Ascending aorta (tissue), 2 donors: ENCODE measurements at places on chromosomes 2 and 18. TPM values are rescaled to one million over a fixed set of nuclear protein-coding genes. Genes with fewer than 3 reads are reported as not detected.

DNA sequence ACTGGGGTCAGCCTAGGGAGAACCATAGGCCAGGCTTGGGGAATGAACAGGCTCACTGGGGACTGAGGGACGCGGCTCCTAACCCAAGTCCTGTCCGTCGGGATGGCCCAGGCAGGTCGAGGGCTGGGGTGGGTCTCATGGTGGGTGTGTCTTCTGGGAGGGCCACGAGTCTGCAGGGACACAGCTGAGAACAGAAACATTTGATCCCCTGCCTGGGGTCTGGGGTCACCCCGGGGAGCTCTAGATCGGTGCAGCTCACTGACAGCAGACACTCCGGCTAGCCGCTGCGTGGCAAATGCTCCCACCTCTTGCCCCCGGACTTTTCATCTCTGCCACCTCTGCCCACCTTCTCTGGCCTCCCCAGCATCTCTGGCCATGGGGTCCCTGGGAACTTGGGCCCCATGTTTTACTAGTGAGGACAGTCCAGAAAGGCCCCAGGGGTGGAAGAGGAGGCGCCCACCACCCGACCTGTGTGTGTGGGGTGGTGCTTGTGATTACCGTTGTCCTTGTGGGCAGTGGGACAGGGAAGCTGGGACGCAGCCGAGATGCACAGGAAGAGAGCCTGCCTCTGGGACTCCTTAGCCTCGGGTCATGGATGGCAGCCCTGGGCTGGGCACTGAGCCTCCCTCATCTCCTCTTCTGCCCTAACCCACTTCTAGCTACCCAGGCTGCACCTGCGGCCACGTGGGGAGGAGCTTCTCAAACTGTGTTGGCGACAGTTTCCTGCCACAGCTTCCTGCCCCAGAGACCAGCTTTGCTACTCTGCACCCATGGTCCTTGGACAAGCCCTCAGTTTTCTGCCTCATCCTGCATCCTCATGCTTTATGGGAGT lies 4.9 kb downstream of the ZAP70 start:
- H3K27me3 ChIP-seq, result no peaks in the 10 kb centered on the region
- H3K4me3 ChIP-seq, result no peak overlapping the region
- no peak overlapping the region for H3K27ac ChIP-seq
- H3K4me1 ChIP-seq, result no peaks in the 10 kb centered on the region
- no peak for DNase-seq

The STON1 gene
- 23.4 TPM for total RNA-seq

The SLC30A3 gene
- total RNA-seq, result 7.6 TPM

The TMEM178A gene
- 29.5 TPM for total RNA-seq
